ENCODE measurements at places on chromosomes 7 and 10.

- DNase-seq = no peak
Measured at GRCh38 chr10:822661-823367, 108.7 kb downstream of the LARP4B start.

- DNase-seq = no peak
Measured at GRCh38 chr7:1298051-1298930, 65.6 kb downstream of the UNCX start.

- DNase-seq = no peak
Measured at GRCh38 chr7:24017519-24017918, 266.5 kb upstream of the NPY start.

GRCh38 chr10:3757638-3758490 is 27.1 kb downstream of the KLF6 start:
- DNase-seq = no peak

- no peak for DNase-seq
Measured at GRCh38 chr7:14233076-14233867, 243.8 kb upstream of the ETV1 start.

DNA sequence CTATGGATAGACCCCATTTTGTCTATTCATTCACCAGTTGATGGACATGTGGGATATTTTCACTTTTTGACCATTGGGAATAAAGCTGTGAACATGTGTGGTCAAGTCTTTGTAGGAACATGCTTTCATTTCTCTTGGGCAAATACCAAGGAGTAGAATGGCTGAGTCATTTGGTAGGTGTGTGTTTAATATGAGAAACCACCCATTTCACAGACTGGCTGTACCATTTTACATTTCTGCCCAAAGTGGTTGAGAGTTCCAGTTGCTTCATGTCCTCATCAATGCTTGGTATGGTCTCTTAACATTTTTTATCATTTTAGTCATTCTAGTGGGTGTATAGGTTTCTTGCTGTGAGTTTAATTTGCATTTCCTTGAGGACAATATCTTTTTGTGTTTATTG is 124.9 kb upstream of the RHEB start:
- DNase-seq = no peak

DNA sequence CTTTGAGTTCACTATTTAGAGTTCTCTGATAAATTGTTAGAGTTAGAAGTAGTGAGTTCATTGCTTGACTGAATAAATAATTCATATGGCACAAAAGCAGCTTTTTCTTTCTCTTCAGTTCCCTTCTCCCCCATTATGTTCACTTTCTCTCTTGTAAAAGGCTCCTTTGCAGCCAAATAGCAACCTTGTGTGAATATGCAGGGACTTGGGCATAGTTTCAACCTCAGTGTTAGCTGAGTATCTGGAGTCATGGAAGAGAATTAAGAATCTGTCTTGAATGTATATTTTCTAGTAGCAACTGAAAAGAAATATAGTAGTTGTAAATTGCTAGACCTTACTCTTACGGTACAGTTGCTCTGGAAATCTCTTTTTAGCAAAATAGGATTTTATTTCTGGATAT is 31.9 kb downstream of the ZEB1 start:
- no peak for DNase-seq

DNA sequence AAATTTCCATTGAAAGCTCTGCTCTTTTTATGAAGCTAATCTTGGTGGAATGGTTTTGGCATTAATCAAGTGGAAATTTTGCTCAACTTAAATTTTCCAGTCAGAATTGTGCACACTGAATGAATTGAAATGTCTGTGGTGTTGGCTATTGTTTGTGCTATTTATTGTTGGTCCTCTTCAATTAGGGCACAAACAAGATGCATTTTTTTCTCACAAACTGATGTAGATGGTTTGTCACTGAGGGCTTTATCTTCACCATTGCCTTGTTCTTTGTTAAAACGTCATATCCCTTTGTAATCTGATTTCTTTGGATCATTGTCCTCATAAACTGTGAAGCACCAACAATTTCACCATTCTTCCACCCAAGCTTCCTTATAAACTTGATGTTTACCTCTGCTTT is 152.1 kb upstream of the RHOBTB1 start:
- DNase-seq = no peak

- no peak for DNase-seq
Measured at GRCh38 chr10:22945934-22946673, 18.3 kb downstream of the ARMC3 start.

DNA sequence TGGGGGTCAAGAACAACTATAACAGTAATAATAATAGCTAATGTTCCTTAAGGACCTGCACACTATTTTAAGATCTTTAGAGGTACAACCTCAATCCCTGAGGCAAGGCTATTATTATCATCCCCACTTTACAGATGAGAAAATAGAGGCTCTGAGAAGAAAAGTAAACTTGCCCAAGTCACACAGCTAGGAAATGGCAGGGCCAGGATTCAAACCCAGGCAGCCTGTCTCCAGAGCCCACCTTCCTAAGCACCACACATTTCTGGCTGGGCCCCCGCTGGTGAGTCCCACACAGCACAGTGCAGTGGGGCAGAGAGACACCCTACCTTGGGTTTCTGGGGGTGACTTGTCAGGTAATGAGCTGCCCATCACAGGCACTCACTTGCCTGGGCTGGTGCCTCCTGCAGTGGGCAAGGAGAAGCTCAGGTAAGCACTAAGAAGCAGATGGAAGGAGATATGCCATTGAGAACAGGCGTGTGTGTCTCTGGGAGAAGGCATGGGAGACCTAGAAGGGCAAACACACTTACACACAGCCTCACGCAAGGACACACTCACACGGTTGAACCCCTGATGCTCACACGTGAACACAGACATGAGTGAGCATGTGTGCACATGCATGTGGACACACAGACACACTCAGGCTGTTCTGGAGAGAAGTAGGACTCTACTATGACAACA is 104.4 kb upstream of the ZMIZ1 start:
- no peak for DNase-seq

GRCh38 chr10:50480054-50481007 is 143.4 kb downstream of the SGMS1 start:
- no peak for DNase-seq

- no peak for DNase-seq
Measured at GRCh38 chr7:81484261-81484660, 285.6 kb downstream of the HGF start.

DNA sequence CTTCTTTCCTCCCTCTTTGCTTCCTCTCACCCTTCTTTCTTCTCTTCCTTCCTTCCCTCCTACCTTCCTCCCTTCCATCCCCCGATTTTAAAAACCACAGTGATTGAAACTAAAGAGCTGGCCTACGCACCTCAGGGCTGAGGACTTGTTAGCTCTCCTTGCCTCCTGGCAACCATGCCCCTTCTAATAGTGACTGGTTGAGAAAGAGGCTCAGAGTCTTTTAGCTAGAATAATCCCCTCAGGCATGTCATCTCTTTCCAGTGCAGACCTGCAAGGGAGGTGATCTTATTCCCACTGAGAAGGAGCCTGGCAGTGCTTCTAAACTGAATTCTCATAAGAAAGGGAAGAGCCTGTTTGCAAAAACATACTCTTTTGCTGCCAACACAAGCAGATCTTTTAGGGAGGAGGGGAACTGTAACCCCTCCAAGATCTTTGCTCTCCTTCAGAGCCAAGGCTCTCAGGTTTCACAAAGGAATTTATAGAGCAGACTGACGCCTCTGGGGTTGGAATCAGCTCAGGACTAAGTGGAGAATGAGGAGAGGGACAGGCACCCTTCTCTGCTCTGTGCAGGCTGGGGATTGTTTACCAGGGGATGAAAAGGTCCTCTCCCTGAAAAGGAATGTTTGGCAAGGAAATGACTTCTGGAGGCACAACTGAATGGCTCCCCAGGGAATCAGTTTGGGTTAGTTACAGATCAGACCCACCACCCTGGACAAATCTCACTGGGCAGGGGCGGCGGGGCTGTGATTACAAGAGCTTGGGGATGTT is 9.4 kb upstream of the ANKRD1 start:
- DNase-seq = no peak

DNA sequence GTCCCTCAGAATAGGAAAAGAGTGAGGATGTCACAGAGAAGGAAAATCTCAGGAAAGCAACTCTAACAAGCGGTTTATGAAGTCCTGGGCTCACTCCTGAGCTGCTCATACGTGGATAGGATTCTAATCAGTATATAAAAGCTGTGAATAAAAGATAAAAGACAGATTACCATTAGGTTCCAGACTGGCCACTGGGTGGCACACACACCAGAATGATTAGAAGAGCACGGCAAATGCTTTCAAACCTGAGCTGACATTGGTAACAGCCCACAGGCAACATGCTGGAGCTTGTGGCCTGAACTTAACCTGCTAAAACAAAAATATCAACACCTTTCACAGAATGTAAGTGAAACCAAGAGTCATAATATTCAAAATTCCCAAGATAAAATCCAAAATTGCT is 370.8 kb downstream of the GRID1 start:
- no peak for DNase-seq

DNA sequence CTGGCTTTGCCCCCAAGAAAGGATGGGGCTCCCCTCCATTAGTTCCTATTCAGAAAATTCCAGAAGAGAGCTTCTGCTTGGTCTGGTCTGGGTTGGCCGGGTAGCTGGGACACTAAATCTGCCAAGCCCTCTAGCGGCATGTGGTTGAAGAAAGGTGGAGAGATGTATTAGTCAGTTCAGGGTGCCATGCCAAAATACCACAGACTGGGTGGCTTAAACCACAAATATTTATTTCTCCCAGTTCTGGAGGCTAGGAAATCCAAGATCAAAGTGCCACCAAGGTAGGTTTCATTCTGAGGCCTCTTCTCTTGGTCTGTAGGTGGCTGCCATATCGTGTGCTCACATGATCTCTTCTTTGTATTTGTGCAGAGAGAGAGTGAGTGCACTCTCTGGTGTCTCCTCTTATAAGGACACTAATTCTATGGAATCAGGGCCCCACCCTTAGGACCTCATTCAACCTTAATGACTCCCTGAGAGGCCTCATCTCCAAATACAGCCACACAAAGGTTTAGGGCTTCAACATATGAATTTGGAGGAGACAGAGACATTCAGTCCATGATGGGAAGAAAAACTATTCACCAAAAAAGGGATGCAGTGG is 38.7 kb upstream of the MTPAP start:
- no peak for DNase-seq

DNA sequence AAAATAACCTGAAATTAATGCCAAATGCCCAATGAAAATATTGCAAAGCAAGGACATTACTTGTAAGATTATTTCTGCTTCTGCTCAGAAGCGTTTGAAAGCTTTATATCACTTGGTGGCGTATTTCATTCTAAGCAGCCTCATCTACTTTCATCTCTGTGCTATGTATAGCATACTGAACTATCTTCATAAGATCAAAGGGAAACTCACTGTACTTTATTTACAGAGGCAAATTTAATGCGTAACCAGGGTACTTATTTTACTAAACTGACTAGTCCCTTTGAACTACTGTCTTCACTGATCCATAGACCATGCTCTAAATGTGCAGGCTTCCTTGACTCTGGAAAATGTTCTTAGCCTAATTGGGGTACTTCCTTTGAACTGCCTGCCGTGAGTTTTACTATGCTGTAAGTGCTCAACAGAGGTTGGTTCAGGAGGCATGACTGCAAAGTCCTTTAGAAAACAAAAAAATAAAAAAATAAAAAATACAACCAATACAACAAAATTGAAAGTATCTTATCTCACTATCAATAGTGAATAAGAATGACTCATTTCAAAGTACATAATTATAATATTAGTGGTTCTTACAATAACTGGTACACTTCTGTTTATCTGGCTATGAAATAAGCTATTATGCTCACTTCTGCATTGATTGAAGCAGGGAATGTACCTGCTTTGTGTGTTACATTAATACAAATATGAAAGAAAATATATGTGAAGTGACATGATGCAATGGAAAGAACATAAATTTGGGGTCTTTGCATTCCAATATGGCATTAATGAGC is 41.0 kb upstream of the TSPAN12 start:
- no peak for DNase-seq

- DNase-seq = no peak
Measured at GRCh38 chr7:71824006-71824760, 588.0 kb downstream of the CALN1 start.

Data from H1 (cell line).